ENCODE measurements at places on chromosomes 3 and 15.

DNA sequence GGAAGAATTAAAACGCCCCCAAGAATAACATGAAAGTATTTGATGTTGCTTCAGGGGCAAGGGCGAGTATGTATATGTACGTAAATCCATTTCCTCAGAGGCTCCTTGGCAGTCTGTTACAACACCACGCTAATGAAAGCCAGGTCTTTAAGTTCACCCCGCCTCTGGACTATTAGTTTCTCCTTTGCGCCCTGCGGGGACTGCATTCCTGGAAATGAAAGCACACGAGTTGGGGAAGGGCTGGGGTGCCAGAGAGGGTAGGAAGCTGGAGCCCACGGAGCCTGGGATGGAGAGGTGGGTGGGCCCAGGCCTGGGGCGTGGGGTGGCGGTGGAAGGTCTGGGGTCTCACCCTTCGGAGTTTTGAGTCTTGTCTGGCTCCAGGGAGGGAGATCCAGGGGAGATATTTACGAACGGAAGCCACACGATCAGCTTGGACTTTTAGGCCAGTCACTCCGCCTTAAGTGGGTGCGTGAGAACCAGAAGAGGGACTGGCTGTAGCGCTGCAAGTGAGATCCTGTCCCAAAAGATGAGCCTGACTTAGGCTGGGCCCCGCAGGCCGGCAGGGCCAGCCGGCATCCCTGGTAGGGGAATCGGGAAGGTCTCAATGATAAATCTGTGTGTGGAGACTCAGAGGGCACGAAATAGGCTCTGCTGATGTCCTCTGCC lies 1.6 kb upstream of the PLCL2 start:
- no peak for DNase-seq

DNA sequence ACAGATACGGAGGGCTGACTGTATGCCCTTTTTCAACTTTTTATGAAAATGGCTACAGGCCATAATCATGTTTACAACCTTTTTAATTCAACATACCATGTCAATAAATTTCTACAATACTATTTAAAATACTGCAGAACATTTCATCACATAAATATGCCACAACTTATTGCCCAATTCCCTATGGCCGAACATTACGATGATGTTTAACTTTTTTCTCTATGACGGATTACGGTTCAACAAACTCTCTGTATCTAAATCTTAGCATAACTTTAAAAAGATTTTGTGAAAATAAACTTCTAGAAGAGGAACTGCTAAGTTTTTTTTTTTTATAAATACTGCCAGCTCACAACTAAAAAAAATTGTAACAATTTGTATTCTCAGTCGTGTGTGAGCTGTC lies 220.4 kb downstream of the OSBPL10 start:
- DNase-seq, result no peak

DNA sequence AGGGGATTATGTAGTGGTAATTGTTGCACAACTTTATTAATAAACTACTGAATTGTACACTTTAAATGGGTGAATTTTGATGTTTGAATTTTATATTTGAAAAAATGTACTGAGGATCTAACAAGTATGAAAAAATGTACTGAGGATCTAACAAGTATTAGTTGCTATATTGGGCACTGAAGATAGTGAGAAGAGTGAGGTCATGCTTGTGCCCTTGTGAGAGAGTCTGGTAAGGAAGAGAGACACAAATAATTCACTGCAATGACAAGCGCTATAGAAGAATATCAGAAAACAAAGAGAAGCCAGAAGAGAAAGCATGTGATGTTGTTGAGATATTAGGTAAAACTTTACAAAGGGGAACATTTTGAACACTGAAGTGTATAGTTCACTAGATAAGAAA lies 137.6 kb downstream of the DTWD1 start:
- no peak for DNase-seq

DNA sequence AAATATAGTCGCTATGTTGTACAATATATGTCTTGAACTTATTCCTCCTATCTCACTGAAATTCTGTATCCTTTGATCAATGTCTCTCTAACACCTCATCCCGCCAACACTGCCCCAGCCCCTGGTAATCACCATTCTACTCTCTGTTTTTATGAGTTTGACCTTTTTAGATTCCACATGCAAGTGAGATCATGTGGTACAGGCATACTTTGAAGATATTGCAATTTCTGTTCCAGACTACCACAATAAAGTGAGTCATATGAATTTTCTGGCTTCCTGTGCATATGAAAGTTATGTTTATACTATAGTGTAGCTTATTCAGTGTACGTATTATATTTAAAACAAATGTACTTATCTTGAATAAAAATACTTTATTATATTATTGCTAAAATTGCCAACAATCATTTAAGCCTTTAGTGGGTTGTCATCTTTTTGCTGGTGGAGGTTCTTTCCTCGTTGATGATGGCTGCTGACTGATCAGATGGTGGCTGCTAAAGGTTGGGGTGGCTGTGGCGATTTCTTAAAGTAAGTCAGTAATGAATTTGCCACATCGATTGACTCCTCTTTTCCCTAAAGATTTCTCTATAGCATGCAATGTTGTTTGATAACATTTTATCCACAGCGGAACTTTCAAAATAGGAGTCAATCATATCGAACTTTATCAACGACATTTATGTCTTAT lies 257.2 kb downstream of the NFKBIZ start:
- DNase-seq, result peak; percentile 30

GRCh38 chr3:127529346-127530188 lies 61.0 kb downstream of the TPRA1 start:
- DNase-seq, result no peak

DNA sequence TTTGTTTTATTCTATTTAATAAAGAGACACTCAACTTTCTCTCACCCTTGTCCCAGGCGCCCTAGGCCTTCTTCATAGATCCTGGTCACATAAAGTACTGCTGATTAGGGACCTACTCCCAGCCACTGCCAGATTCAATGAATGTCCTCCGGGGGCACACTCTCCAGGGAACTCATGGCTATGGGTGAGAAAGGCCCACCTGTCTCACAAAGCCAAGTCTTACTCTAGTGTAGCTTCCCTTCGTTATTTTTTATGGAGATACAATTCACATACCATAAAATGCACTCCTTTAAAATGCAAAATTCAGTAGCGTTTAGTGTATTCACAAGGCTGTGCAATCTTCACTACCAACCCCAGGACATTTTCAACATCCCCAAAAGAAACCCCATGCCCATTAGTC lies 87.8 kb downstream of the ADCY5 start:
- no peak for DNase-seq

DNA sequence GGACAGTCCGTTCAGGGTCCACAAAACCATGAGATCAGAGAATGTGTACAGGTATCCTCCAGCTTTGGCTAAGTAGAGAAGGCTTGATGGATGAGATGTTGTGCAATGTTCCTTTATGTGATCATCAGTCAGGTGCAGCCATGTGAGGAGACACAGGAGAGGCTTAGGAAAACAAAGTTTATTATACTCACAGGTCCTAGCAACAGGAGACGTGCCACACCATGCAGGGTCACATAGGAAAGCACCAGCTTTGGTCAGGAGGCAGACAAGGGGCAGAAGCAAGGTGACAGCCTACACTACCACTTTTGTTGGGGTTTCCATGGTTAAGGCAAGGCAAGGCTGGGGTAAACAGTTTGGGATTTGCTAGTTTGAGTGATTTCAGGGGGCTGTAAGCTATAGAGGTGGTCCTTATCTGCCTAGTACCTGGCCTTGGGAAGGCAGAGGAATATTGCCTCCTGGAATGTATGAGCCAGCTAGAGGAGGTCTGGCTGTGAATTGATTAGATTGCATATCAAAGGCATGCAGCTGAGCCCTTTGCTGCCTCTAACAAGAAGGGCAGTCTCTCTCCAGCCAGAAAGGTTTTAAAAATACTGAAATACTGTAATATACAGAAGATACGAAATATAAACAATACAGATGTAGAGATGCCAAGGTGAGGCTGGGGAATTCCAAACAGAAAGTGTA lies 248.6 kb downstream of the RYR3 start:
- DNase-seq, result no peak

DNA sequence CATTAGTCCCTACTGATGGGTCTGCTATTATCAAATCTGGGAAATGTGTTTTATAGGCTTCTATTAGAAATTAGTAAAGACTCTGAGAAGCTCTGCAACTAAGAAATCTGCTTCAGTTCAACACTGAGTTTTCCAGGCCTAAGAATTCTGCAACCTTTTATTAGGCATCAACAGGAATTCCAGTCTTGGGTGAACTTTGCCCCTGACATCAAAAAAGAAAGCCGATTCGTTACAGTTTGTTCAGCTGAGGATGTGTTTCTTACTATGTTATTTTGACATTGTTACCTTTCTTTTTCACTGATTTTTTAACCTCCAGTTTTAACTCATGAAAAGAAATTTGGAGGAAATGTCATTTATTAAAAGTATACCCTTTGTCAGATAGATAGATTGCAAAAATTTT lies 131.5 kb upstream of the KCNH8 start:
- DNase-seq, result no peak

Measured in HFF-Myc (cell line).